ENCODE measurements at places on chromosomes 7 and 10.

- no peak for DNase-seq
Observed at GRCh38 chr7:138565071-138565450, 105.0 kb downstream of the TRIM24 start.

DNA sequence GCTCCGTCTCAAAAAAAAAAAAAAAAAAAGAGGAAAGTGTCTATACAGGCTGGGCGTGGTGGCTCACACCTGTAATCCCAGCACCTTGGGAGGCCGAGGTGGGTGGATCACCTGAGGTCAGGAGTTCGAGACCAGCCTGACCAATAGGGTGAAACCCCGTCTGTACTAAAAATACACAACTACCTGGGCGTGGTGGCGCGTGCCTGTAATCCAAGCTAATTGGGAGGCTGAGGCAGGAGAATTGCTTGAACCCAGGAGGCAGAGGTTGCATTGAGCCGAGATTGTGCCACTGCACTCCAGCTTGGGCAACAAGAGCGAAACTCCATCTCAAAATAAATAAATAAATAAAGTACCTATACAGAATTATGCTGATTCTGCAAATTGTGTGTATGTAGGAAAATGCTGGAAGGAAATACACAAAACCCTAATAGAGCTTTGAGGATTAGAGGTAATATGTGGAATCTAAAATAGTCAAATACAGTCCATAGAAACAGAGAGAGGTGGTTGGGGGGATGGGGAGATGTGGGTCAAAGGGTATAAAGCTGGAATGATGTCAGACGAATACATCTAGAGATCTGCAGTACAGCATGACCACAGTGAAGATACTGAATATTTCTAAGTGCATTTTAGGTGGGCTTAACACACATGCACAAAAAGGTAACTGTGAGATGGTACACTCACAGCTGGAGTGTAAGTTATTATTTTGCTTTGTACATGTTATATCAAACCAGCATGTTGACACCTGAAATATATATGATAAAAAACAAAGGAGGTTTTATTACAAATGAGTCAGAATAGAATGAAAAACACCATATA lies 174.5 kb upstream of the KLF14 start:
- no peak for DNase-seq

GRCh38 chr10:45471059-45471458 lies 97.0 kb downstream of the ALOX5 start:
- no peak for DNase-seq

GRCh38 chr7:66206119-66206933 lies 1.2 kb downstream of the TPST1 start:
- no peak for DNase-seq

GRCh38 chr7:52615021-52615695 lies 420.3 kb upstream of the POM121L12 start:
- DNase-seq, result no peak

DNA sequence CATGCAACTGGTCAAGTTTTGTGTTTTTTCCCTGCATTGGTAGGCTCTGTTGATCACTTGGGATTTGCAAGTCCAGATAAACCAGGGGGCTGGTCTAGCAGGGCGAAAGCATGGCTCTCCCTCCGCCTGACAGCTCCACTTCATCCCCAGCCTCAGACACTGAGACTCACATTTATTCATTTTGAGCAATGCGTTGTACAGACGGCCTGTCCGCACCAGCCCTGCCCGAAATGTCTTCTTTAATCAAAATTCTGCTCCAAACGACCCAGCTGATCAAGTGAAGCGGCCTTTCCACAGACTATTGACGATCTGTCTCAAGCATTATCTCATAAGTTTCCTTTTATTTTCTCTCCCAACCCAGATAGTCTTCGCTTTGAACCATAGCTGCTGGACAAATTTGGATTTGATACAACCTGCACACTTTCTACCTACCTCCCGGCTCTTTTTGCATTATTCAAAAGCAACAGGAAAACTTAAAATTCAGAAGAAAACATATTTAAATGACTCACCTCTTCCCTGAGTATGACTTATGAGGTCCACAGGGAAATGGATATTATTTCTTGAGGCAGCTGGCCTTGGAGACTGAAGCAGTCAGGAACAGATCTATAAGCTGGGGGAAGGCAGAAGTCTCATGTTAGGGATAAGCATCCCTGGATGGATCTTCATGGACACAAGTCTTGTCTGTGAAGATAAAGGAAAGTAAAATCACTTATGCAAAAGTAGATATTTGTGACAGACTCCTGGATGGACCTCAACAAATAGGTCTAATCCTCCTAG lies 498.9 kb upstream of the MGMT start:
- no peak for DNase-seq

GRCh38 chr7:132097550-132098134 lies 478.6 kb downstream of the PLXNA4 start:
- DNase-seq, result no peak

GRCh38 chr7:112646783-112647182 lies 143.4 kb downstream of the TMEM168 start:
- DNase-seq, result no peak

- DNase-seq, result no peak
Observed at GRCh38 chr7:124457841-124458240, 307.8 kb downstream of the GPR37 start.

GRCh38 chr7:104096683-104097082 lies 107.2 kb upstream of the RELN start:
- DNase-seq, result no peak

GRCh38 chr7:74542558-74543117 lies 88.9 kb downstream of the GTF2IRD1 start:
- DNase-seq, result no peak

- no peak for DNase-seq
Observed at GRCh38 chr7:48025624-48026023, 3.3 kb downstream of the SUN3 start.

GRCh38 chr7:142420554-142421362 lies 162.9 kb upstream of the PRSS58 start:
- no peak for DNase-seq

GRCh38 chr10:87507879-87508483 lies 3.3 kb downstream of the MINPP1 start:
- DNase-seq, result no peak

DNA sequence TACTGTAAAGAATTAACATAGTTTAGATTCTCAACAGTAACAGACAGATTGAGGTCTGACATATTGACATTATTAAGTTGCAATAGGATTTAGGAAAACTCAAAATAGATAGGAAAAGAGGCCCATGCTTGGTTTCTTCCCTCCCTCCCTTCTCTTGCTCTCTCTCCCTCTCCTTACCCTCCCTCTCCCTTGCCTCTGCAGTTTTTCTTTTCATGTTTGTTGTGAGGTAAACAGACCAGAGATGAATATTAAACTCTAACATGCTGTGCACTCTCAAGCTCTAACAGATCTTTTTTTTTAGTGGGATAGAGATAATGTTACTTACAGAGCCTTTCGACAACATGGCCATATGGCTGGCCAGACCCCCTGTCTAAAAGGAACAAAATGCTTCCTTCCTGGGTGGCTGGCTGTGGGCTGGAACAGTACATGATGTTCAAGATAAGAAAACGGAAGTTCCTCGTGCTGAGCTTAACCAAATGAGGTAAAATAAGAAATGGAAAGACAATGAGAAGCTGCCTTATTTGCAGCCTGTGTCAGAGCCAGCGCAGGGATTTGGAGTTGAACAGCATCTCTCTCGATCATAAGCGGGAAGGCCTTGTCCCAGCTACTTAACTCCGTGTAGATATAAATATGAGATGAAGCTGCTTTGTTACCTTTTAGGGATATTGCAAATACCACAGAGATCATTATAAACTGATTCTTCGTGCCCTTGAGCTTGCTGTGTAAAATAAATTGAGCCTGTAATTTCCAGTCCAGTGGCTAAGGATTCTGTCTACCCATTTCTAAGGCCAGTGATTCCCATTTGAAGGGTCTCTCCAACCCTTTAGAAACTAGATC lies 391.9 kb upstream of the NPVF start:
- DNase-seq, result no peak

DNA sequence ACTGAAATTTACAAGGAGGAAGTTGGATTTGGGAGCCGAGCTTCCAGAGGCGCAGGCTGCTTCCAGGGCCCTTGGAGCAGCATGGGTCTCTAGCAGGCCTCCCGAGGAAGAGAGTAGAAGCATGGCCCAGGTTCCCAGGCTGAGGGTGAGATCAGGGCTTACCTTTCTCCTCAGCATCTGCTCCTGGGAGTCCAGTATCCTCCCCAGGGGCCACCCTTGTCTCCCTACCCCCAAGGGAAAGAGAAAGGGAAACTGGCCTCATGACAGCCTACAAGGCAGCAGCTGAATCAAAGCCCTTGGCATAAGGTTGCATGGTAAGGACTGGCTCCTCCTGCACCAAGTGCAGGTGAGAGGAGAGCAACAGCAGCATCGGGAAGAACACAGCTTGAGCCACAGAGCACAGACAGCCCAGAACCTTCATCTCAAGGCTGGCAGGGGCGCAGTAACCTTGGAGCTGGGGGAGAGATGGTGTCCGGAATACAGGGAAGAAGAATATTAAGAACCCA lies 114.5 kb downstream of the MARCHF5 start:
- no peak for DNase-seq

DNA sequence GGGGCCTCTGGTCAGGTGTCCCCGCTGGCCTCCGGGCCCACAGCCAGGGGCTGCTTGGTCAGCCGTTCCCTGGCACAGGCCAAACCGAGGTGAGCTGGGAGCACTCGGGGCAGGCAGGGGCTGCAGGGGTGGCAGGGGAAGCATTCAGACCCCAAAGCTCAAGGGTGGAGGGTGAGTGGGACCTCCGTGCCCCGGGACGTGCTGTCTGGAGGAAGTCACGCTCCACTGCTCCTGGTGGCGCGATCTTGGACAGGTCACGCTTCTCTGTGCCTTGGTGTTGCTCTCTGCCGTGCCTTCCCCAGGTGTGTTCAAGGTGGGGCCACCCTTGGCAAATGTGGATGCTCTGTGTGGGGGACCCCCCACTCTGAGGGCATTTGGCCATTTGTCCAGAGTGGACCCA lies 24.6 kb upstream of the ELFN1 start:
- no peak for DNase-seq

GRCh38 chr7:94970085-94970576 lies 62.7 kb downstream of the PPP1R9A start:
- no peak for DNase-seq

DNA sequence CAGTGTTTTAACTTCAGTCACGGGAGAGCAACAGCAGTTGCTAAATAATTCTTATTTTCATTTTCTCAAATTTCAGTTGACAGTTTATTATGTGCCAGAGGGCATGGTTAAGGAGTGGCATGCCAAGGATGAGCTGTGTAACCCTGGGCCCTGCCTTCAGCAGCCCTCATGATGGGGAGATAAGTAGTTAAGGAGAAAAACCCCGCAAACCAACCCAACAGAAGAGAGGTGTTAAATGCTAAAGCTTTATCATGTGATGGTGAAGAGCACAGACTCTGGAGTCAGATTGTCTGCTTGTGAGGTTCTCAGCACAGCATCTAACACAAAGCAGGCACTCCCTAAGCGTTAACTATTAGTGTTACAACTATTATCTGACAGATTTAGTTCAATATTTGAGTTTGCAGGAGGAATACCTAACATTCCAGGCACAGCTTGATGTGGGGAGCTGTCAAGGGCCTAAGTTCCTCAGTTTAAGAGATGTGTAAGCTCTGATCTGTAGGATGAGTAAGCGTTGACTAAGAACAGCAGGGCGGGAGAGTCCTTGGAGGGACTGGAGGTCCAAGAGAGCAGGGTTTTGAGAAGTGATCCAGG lies 29.6 kb downstream of the STAM start:
- DNase-seq, result no peak

GRCh38 chr10:83522881-83523386 lies 616.4 kb upstream of the GHITM start:
- DNase-seq, result no peak

- no peak for DNase-seq
Observed at GRCh38 chr10:21337171-21337792, 188.2 kb downstream of the SKIDA1 start.

- no peak for DNase-seq
Observed at GRCh38 chr10:133253361-133253955, 15.8 kb downstream of the VENTX start.

- no peak for DNase-seq
Observed at GRCh38 chr10:122990278-122990677, 10.1 kb downstream of the PSTK start.

GRCh38 chr7:30069096-30069867 lies 41.1 kb downstream of the PLEKHA8 start:
- DNase-seq, result no peak

DNA sequence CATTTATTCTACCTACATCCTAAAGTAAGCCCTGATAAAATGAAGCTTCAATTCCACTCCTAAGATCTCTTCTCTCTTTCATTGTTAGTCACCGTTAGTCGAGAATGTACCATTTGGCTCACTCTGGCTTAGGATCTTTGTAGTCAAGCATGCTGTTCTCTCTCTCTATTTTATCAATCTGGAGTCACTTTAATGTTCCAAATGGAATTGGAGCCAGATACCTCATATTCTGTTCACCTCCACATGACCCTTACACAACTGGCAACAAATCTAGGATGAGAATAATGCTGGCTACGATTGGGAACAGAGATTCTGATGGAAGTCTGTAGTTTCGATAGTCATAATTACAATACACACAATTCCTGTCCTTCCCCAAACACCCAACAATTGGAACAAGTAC lies 213.7 kb downstream of the TWIST1 start:
- no peak for DNase-seq

GRCh38 chr7:71133232-71133622 lies 1.3 kb downstream of the GALNT17 start:
- no peak for DNase-seq

All from stimulated activated CD4-positive, alpha-beta T cell treated with anti-CD3 and anti-CD28 coated beads, TNF-alpha, amount 100 ng/mL, for 24 hours (primary cell).